Kidney tubule cell (primary cell): ENCODE measurements at places on chromosomes 16 and 17.

DNA sequence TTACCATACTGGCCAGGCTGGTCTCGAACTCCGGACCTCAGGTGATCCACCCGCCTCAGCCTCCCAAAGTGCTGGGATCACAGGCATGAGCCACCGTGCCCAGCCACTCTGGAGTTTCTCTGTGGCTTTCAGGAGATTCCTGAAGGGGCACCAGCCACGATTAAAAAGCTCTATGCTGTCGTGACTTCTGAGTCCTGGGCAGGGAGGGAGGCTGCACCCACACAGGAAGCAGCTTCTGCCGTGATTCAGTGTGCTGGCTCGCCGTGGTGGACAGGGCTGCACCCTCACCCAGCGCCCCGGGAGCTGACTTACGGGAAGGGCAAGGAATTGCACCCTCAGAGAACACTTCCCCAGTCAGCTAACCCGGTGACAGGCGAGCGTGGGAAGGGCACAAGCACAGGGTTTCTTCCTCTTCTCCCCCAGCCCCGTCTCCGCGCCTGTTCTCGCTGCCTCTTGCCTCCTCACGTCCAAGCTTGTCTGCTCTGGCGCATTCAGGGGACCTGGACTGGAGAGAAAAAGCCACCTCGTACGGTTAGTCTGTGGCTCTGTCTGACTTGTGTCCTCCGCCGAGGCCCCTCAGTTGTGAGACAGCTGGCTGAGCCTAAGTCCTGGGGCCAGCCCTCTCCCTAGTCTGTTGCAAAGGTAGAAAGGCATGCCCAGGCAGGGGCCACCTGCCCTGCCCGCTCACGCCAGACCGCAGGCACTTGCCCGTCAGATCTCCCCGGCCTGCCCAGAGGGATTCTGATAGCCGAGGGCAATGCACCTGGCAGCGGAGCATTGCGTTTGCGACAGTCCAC, 145.0 kb downstream of the SEC14L1 start:
- peak; percentile 94 for DNase-seq

- DNase-seq = peak; percentile 69
Observed at GRCh38 chr17:66542129-66542966, 239.9 kb downstream of the PRKCA start.

- peak; percentile 50 for DNase-seq
Observed at GRCh38 chr17:82645516-82645915, 2.7 kb downstream of the WDR45B start.

DNA sequence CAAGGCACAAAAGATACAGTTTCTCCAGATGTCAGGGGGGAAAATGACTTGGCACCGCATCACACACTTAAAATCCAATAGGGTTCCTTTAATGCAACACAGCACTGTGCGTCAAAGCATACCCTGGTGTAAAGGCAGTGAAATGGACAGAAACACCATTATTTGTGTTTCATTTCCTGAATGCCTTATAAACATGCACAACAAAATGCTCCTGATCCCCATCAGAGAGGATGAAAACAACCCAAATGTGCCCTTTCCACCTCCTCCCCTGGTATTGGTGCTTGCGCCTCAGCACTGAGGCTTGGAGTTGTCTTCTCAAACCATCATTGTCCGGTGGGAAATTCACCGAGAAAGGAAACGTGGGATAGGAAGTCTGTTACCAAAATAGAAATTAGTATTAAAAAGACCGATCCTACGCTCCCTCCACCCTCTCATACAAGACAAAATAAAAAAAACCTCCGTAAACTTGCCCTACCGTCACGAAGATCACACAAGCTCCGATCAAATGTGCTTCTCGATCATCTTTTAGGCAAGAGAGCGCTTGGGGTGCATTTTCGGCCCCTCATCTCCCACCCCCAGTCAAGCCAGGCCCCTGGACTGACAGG, 722 bp downstream of the CDC27 start:
- DNase-seq = peak; percentile 36

GRCh38 chr16:66568355-66568754, 2.1 kb downstream of the CMTM1 start:
- no peak for DNase-seq

DNA sequence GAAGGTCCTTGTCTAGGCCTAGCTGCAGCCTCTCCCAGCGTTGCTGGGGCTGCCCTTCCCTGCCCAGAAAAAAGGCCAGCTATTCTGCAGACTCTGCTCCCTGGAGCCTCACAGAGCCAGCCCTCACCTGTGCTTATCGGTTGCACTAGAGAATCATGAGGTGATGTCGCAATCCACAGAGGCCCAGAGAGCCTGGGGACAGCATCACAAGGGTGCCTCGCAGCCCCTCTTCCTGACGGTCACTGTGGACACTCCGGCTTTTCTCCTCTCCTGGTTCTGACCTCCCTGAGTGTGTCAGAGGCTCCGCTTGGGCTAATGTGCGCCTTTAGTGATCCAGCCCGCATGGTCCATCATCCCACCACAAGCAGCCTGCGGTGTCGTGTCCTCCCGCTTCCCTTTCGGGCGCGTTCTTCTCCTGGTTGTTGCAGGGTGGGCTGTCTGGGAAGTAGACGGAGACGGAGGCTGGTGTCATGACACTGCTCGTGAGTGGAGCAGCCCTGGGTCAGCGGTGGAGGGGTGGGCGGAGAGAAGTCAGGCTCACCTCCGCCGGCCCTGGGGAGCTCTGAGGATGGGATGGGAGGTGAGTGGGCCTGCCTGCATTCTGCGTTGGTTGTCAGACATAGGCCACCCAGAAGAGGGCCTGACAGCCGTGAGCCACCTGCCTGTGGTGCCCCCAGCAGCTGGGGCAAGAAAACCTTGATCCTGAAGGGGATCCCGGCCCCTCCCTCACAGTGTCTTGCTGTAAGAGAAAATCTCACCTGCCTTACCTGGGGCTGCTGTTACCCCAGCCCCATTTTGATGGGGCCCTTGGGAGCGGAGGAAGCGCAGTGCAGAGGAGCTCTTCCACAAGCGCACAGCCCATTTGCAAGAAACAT, 165.9 kb upstream of the CHMP6 start:
- no peak for DNase-seq

GRCh38 chr17:77523540-77523939, 382.8 kb downstream of the SEC14L1 start:
- no peak for DNase-seq

DNA sequence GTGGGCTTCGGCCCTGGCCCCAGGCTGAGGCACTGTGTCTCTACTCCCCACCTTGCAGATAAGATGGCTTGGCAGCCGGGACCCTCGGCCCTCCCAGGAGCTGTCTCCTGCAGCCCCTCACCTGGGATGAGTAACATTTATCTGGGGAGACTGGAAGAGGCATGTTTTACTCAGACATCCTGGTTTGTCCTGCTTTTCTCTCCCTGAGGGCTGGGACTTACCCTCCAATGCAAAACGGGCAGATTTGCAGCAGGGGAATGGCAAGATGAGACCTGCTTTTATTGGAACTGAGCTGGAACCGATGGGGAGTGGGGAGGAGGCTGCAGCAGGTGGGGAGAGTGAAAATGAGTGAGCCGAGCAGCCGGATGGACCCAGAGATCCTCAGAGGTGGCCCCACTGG, 27.3 kb upstream of the UBE2G1 start:
- DNase-seq = no peak

- peak; percentile 76 for DNase-seq
Observed at GRCh38 chr16:47905771-47906170, 250.0 kb downstream of the ABCC12 start.

- no peak for DNase-seq
Observed at GRCh38 chr17:37847811-37848331, 76.3 kb upstream of the TBC1D3K start.

DNA sequence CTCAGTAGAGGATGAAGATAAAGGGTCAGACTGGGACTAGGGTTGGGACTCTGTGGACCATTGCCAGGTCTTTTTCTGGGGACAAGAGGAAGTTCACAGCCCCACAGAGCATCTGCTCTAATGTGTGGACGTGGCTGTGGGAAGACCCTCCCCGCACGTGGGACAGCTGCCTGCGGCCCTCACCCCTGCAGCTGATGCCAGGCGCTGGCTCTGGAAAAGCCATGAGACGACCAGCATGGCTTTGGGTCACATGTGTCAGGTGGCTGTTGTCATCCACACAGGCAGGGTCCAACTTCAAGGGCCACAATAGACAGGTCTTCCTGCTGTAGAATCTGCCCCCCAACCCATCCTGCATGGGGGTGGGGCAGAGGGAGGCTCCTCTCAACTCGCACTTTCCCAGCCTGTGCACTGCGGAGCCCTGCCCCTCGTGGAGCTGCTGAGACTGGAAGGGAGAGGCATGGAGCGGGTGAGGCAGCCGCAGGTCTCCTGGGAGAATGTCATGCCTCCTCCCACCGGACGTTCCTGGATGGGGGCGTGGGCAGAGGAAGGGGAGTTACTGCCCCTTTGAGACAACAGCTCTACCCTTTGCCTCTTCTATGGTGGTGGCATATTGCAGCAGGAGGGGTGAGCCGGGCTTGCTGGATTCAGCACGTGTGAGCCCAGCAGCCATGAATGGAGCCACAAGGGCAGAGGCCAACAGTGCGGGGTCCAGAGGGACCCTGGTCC, 53.4 kb downstream of the PIMREG start:
- DNase-seq = no peak

GRCh38 chr16:26708428-26708827, 358.3 kb upstream of the C16orf82 start:
- no peak for DNase-seq

- DNase-seq = no peak
Observed at GRCh38 chr17:45404870-45405249, 27.8 kb downstream of the ARHGAP27 start.

- DNase-seq = no peak
Observed at GRCh38 chr16:8851761-8852403, 16.9 kb downstream of the CARHSP1 start.

- no peak for DNase-seq
Observed at GRCh38 chr17:49063652-49064051, 66.5 kb downstream of the IGF2BP1 start.

- no peak for DNase-seq
Observed at GRCh38 chr16:54194334-54194743, 92.2 kb downstream of the IRX3 start.

DNA sequence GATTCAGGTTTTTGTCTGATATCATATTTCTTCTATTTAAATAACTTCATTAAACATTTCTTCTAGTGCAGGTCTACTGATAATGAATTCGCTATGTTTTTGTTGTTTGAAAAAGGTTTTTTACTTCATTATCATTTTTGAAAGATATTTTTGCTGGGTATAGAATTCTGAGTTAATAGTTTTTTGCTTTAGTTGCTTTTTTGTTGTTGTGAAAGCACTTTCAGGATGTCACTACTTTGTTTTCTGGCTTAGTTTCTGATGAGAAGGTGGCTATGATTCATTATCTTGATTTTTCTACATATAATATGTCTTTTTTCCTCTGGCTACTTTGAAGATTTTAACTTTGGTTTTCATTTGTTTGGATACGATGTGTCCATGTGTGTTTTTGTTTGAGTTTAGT, 3.5 kb downstream of the ZFP1 start:
- DNase-seq = no peak
